ENCODE measurements at places on chromosomes 4 and X. TPM values are rescaled to one million over a fixed set of nuclear protein-coding genes. Genes with fewer than 3 reads are reported as not detected.

The CACNA1F gene
- total RNA-seq = not detected

The SRPX2 gene
- total RNA-seq = 171 TPM

The TMSB15C gene
- 3.1 TPM for total RNA-seq

The REPS2 gene
- total RNA-seq = 0.85 TPM

The LYAR gene
- 28.2 TPM for total RNA-seq

The LANCL3 gene
- 0.38 TPM for total RNA-seq

The USP27X gene
- 2.5 TPM for total RNA-seq

The KLHL15 gene
- total RNA-seq = 8.5 TPM

The PAGE2 gene
- not detected for total RNA-seq

The TRPC5OS gene
- not detected for total RNA-seq

The TLR8 gene
- not detected for total RNA-seq

The NDST3 gene
- not detected for total RNA-seq

The UNC5C gene
- 4.8 TPM for total RNA-seq

The NR3C2 gene
- 8.5 TPM for total RNA-seq

The SYTL5 gene
- total RNA-seq = 1.4 TPM

The CENPI gene
- 7.3 TPM for total RNA-seq

The MAGEE2 gene
- total RNA-seq = not detected

The MAGEC2 gene
- total RNA-seq = 0.28 TPM

The CXCL8 gene
- 991 TPM for total RNA-seq

The TMPRSS11D gene
- total RNA-seq = not detected

The GAGE12E gene
- not detected for total RNA-seq

The DCX gene
- total RNA-seq = not detected

The KLB gene
- total RNA-seq = under 0.01 TPM

The UCHL1 gene
- total RNA-seq = 687 TPM

The IL3RA gene
- total RNA-seq = 0.19 TPM

The PAGE4 gene
- not detected for total RNA-seq

The VSIG4 gene
- total RNA-seq = not detected

The PHEX gene
- total RNA-seq = under 0.01 TPM

The ADAD1 gene
- total RNA-seq = not detected

The SOWAHB gene
- not detected for total RNA-seq

Data from regular cardiac myocyte (primary cell).